ENCODE measurements at places on chromosomes 7 and 10.

DNA sequence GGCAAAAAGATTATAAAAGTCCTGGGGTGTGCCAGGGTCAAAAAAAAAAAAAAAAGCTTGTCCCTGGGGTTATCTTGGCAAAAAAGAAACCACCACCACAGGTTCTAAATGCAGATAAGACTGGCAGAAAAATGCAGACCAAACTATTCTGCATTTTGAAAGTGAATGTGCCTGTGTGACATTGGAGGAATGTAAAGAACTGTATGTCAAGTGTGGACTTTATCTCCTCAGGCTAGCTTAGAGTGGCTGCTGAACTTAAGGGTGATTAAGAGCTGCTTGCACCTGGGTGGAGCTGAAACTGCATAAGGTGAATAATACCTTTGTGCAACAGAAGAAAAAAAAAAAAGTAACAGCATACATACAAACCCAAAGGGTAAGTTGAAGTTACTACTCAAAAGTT is 1.3 kb upstream of the NAPEPLD start:
- no peak for DNase-seq

GRCh38 chr10:32548208-32548607 is 102.3 kb downstream of the CCDC7 start:
- no peak for DNase-seq

- DNase-seq, result peak; percentile 24
These were observed 285.1 kb downstream of the ZEB1 start for GRCh38 chr10:31604096-31604495.

DNA sequence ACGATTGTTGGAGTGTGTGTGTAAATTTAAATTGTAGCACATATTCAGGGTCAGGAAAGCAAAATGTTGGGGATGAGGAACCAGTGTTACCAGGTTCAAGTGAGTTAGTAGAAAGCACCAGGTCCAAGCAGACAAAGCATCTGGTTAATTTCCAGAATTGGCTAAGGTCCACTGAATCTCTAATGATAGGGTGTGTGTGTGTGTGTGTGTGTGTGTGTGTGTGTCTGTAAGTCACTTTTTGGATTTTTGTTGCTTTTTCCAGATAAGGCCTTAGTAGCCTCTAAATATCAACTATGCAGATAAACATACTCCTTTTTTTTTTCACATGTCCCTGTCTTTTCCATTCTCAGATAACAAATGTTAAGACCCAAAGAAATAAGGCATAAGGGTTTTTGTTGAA is 36.6 kb upstream of the FMC1 start:
- DNase-seq, result no peak

DNA sequence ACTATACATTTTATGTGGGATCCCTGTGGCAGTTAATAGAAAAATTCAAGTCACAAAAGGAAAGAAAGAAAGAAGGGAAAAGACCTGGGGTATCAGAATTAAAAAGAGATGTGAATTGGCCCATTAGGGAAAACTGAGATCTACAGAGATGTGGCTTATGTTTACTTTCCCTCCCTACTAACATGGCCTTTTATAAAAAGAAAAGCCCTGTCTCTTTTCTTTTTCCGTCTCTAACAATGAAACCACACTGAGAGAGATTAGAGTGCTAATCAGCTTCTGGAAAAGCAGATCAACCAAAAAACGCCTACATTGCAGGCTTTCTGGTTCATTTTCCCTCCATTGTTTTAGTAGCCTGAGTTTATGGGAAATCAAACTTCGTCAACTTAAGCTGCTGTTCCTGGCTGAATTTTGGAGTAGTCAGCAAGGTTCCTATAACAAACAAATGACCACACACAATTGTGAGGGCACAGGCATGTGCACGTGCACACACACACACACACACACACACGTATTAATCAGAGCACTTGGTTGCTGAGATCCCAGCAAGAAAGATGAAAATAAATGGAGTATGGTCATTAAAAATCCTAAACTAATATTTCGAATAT is 235.1 kb downstream of the SORCS1 start:
- no peak for DNase-seq

DNA sequence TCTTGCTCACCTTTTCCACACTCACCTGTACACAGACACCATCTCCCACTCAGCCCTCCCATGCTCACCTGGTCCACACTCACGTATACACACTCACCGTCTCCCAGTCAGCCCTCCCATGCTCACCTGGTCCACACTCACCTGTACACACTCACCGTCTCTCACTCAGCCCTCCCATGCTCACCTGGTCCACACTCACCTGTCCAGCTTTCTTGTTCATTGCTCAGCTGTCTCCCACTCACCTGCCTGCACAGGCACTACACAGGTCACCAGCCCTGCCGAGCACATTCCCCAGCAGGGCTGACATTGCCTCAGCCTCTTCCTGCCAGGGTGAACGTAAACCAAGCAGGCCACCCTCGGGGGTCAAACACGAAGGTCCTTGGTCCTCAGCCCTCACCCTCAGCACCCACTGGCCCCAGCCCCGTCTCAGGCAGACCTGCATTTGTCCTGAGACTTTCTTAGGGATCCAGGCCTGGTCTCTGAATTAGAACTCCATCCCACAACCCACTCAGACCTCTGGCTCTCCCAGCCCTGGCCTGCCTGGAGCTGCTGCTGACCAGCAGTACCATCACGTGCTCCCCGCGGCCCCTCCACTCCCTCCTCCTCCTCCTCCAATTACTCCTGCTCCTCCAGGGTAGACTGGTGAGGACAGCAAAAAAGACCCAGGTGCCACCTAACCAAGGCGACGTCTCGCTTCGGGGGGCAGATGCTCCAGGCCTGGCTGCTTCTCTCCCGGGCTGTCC is 12.8 kb upstream of the DNAAF5 start:
- no peak for DNase-seq

- DNase-seq, result no peak
These were observed 44.4 kb downstream of the PFKFB3 start for GRCh38 chr10:6247041-6247712.

GRCh38 chr10:58385784-58386112 is 538 bp downstream of the TFAM start:
- DNase-seq, result no peak

DNA sequence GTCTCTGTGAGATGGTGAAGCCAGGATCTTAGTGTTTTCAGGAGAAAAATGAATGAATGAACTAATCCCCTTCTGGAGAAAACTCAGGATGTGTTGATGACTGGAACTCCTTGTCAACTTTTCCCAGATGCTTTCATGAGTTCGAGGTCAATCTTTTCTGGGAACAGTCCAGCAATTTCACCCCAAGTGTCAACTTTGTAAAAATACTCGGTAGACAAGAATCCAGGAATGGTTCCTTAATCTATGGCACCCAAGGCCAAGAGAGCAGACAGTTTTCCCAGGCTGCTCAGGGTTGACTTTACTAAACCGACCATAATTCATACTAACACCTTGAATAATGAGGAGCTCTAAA is 31.1 kb upstream of the LYZL1 start:
- DNase-seq, result no peak

GRCh38 chr10:33252794-33253203 is 81.7 kb downstream of the NRP1 start:
- DNase-seq, result no peak

DNA sequence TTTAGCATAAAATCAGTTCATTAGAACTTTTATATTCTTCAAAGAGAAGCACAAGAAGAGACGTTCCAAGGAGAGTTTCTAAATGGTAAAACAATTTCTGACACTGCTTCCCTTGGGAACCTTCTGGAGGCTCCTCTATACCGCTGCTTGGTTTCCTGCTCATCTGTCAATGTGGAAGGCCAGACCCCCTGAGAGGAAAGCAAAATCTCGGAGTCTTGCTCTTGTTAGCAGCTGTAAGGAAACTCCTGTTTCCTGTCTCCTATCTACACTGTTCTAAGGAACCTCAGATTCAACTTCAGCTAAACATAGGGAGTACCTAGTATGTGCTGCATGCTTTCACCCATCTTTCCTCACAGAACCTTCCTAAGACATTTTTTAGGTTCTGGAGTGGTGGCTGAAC is 322.2 kb downstream of the BMPER start:
- DNase-seq, result no peak

GRCh38 chr7:121960678-121961077 is 87.7 kb downstream of the PTPRZ1 start:
- no peak for DNase-seq

DNA sequence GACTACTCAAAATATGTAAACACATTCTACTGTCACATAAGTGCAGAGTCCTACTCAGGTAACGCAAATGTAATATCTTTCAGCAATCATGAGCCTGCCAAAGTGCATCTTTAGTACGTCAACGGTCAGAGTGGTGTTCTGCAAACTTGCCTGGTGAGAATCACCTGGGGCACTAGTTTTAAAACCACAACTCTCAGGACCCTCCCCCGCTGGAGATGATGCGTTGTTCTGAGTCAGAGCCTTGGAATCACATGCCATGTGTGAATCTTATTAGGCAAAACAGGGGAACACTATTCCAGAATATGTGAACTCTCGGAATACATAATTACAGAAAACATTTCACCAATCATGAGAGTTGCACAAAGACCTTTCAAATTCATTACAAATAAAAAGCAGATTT is 115.7 kb downstream of the TPK1 start:
- DNase-seq, result no peak

- no peak for DNase-seq
These were observed 42.0 kb downstream of the LYZL2 start for GRCh38 chr10:30587522-30588031.

DNA sequence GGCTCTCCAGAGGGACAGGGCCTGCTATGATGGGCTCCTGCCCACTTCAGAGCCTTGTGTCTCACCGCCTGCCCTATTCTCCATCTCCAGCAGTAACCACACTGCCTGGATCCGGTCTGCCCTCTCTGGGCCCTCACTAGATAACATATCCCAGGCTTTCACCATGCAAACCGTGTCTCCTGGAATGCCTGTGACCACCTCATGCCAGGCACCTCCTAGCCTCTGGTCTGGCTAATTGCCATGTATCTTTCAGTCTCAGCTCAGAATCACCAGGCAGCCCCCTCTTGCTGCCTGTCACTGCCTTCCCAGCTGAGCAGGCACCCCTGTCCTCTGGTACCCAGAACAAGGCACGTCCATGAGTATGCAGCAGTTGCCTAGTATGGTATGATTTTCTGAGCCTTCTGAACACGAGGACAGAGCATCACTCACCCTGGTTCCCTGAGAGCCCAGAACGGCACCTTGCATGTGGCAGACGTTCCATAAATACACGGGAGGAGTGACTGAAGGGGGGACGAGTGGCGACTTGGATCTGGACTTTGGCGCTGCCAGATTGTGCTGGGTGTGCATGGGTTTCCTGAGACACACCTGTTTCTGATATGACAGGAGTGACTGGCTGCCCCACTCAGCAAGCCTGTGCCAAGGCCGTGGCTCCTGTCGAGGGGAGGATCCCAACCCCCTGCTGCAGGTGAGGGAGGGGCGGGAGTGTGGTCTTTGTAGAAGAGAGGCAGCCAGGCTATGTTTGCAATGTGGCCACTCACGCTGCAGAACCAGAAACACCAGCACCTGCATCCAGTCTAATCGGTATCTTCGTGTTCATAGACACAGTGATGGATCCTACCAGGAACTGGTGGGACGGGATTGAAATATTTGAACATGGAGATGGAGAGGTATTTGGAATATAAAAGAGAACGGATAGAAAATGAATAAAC is 95.2 kb downstream of the VOPP1 start:
- no peak for DNase-seq

- DNase-seq, result no peak
These were observed 249.1 kb upstream of the PITRM1 start for GRCh38 chr10:3421537-3422257.

- DNase-seq, result no peak
These were observed 376.3 kb downstream of the IPMK start for GRCh38 chr10:57891201-57892006.

GRCh38 chr10:3172081-3172445 is 519 bp downstream of the PITRM1 start:
- no peak for DNase-seq

- peak; percentile 67 for DNase-seq
These were observed 168.4 kb downstream of the SORCS3 start for GRCh38 chr10:104809288-104810090.

GRCh38 chr7:95198863-95199262 is 125.5 kb downstream of the PON1 start:
- no peak for DNase-seq

- DNase-seq, result no peak
These were observed 29.0 kb downstream of the AGAP3 start for GRCh38 chr7:151115121-151115835.

DNA sequence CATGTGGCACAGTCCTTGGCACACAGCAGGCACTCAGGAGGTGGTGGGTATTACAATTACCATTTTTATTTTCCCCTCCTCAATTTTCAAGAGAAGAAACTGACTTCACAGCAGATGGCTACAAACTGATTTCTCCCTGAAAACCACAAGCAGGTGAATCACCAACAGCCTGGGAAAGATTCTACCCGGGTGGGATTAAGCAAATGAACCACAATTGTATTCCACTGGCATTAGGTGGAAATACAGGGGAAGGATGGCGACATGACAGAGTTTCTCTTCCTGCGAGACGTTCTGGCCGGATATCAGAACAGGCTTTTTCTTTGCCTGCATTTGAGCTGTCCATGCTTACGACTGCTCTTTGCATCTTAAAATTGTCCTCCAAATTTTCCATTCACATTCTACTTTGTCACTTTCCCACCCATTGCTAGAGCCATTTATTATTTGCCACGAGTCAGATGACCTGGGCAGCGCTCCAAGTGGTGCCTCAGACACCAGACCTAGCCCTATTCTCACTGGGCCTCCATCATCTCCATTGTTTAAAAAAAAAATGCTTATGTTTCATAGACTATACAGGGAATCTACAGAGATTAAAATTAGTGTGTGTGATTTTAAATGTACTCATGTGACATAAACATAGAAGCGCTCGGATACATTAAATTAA is 4.6 kb downstream of the DENND11 start:
- no peak for DNase-seq

GRCh38 chr7:157292770-157293412 is 43.9 kb upstream of the DNAJB6 start:
- no peak for DNase-seq

GRCh38 chr7:94882891-94883290 is 24.5 kb upstream of the PPP1R9A start:
- DNase-seq, result no peak

DNA sequence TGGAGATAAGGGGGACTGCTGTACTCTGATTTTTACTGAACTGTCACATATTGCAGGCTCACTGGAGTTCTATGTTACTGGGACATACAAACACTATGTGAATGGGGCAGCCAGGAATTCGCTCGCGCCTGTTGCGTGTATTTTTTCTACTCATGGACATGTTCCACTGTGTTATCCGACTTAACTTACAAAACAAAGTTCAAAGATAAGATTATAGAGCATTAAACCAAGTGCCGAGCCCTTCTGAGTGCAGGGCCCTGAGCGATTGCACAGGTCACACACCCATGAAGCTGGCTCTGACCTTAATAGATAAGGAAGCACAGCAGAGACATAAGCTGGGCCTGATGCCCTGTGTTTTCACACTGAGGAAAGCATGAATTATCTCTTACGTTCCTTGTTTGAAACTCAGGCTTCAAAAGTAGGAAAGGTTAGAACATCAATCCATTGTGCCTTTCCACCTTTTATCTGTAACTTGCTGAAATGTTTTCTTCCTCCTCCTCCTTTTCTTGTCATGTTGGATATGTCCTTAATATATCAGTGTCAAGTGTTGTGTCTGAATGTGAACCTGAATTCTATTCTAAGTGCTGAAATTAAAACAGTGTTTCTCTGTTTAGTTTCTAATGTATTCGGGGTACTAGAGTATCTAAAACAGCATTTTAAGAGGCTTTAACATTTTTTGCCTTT is 273.8 kb downstream of the AUTS2 start:
- DNase-seq, result no peak

GRCh38 chr7:12670000-12670729 is 17.3 kb upstream of the ARL4A start:
- no peak for DNase-seq

- no peak for DNase-seq
These were observed 6.0 kb upstream of the FAM170B start for GRCh38 chr10:49139846-49140195.

Data from NCI-H446 treated with DMSO at 0.1 percent for 48 hours (cell line).